ENCODE measurements at places on chromosomes 7 and 10.

- DNase-seq: no peak
These were observed 68.4 kb downstream of the PTEN start for GRCh38 chr10:87931836-87932230.

GRCh38 chr7:82726038-82726800 lies 282.6 kb upstream of the CACNA2D1 start:
- no peak for DNase-seq

GRCh38 chr10:77190291-77190690 lies 447.3 kb downstream of the KCNMA1 start:
- no peak for DNase-seq

DNA sequence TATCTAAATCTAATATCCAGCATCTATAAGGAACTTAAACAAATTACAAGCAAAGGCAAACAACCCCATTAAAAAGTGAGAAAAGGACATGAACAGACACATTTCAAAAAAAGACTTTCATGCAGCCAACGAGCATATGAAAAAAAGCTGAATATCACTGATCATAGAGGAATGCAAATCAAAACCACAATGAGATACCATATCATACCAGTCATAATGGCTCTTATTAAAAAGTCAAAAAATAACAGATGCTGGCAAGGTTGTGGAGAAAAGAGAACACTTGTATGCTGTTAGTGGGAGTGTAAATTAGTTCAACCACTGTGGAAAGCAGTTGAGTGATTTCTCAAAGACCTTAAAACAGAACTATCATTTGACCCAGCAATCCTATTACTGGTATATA lies 334.4 kb upstream of the CACNA2D1 start:
- no peak for DNase-seq

- no peak for DNase-seq
These were observed 1.9 kb downstream of the SLC29A4 start for GRCh38 chr7:5284304-5285281.

DNA sequence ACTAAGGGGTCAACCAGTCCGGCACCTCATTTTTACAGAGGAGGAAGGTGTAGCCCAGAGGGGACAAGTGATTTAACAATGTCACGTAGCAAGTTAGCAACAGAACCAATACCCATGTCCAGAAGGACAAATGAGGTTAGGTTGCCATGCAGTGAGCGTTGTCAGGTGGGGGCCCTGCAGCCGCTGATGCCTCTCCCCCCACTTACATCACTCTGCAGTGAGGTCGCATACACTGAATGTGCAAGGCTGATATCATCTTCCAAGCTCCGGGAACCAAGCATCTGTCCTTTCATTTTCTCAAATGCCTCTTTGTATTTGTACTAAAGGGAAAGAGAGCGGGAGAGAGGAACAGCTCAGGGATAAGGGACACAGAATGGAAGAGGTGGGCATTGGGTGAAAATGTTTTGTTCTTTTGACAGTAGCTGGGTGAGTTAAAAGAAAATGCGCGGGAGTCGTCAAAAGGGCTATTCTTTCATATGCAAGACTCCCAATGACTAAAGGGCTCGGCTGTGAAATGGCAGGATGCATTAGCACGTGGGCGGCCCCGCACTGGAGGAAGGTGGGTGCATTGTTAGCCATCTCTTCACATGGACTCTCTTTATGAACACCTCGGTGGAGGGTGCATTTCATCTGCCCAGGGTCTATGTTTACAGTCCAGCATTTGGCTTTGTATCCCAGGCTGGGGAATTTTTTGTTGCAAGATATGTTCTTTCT lies 49.7 kb downstream of the NRAP start:
- no peak for DNase-seq

- DNase-seq: no peak
These were observed 69.6 kb downstream of the ASB13 start for GRCh38 chr10:5596611-5597341.

- DNase-seq: no peak
These were observed 37.9 kb downstream of the GLI3 start for GRCh38 chr7:42198974-42199668.

- no peak for DNase-seq
These were observed 61.0 kb upstream of the INSYN2A start for GRCh38 chr10:127257395-127257794.

GRCh38 chr10:64011912-64012714 lies 490.9 kb downstream of the REEP3 start:
- no peak for DNase-seq

- no peak for DNase-seq
These were observed 47.8 kb upstream of the PAX2 start for GRCh38 chr10:100697631-100698030.

- no peak for DNase-seq
These were observed 27.3 kb upstream of the ARHGAP22 start for GRCh38 chr10:48632166-48632565.

- no peak for DNase-seq
These were observed 35.1 kb downstream of the RTKN2 start for GRCh38 chr10:62233356-62234076.

GRCh38 chr7:104962781-104963180 lies 51.2 kb upstream of the KMT2E start:
- peak; percentile 33 for DNase-seq

DNA sequence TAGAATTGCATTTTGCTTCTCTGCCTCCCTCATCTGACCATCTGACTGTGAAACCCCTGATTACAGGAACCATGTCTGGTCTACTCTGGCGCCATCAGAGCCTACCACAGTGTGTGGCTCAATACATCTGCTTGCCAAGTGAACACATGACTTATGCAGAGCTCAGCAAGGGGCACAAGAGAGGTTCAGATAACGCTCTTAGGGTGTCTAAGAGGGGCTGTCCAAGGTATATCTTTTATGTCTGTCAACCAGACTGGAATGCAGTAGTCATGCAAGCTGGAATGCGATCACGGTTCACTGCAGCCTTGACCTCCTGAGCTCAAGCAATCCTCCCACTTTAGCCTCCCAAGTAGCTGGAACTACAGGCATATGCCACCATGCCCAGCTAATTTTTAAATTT lies 10.3 kb upstream of the RRP12 start:
- no peak for DNase-seq

- no peak for DNase-seq
These were observed 16.8 kb upstream of the CRYGN start for GRCh38 chr7:151456782-151457181.

GRCh38 chr10:118501637-118502440 lies 93.6 kb downstream of the PRLHR start:
- DNase-seq: no peak

DNA sequence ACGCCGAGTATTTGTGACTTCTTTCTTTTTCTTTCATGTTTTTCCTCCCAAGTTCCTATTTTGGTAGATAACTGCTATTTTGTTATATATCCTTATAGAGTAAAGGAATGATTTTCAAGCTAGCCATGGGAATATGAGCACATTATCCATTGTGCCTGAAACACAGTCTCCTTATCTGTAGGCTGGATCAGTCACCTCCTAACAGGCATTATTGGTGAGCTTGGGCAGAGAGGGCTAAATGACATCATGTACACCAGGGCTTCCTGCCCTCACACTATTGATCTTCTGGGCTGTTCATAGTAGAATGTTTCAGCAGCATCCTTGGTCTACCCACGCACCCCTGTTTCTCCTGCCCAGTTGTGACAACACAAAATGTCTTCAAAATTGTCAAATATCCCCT lies 88.1 kb upstream of the CTBP2 start:
- no peak for DNase-seq

DNA sequence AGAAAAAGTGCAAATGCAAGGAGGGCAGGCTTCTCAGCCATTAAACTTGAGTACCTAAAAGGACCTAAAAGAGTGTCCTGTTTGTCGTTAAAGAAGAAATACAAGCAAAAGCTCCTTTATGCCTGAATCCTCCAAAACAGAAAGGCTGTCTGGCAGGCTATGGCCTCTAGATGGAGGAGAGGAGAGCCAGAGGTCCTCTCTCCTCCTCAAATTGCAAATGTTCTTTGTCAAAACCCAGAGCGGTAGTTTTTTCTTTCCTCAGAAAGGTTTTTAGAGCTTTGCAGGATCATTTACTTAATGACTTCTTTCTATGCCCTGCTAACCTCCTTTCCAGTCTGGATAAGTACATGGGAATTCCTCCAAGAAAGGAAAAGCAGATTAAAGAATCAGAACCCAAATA lies 1.9 kb upstream of the SORCS1 start:
- no peak for DNase-seq

DNA sequence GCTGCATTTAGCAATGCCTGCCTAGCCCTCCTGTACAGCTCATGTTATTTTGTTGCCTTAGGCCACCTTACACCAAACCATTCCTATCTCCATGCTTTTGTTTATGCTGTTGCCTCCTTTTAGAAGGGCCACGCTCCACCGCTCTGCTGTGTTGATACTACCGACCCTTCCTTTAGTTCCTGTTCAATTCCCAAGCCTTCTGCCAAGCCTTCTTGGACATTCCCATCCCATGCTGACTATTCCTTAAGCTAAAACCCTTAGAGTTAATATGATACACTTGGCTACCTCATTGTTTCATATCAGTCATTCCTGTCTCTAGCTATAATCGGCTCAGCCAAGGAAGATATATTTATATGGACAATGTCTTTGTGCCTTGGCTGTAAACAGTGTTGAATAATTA lies 705.5 kb downstream of the LRMDA start:
- DNase-seq: no peak

DNA sequence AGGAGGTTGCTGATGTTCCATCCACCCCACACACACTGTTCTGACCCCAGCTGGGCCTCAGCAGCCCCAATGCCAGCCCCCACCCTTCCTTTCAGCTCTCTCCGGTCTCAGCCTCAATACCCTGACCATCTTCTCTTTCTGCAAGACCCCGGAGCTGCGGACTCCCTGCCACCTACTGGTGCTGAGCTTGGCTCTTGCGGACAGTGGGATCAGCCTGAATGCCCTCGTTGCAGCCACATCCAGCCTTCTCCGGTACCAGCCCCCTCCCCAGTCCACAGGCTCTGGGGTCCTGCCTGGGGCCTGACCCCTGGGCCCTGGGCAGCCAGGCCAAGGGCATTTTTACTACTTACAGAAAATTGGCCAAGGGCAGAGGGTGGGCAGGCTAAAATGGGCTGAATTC lies 2.6 kb downstream of the RGR start:
- DNase-seq: no peak

DNA sequence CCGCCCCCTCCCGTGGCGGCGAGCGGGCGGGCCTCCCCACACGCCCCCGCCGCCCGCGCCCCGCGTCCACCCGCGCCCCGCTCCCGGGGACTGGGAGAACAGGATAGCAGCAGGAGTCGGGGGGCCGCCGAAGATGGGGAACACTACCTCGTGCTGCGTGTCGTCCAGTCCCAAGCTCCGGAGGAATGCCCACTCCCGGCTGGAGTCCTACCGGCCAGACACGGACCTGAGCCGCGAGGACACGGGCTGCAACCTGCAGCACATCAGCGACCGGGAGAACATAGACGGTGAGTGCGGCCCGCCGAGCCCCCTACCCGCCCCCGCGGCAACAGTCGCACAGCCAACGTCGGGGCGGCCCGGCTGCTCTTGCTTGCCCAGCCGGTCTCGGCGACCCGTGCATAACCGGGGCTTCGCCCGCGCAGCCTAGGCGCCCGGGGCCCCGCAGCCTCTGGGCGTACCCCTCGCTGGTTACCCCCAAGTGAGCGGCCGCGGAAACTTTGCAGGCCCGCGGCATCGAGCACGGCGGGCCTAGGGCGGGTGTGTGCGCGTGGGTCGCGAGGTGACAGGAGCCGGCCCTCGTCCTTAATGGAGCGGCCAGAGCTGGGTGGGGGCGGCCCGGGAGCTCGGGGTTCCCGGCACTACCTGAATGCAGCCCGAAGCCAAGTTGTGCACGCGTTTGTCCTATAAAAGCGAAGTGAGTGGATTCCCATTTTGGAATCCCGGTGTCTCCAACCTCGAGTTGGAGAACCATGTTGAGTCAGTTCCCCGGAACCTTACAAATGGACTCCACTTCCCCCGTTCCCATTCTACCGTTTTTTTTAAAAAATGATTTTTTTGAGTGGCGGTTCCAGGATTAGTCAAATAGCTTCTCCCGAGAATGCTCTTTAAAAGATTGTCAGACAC lies 863 bp downstream of the CCNY start:
- peak; percentile 20 for DNase-seq

- no peak for DNase-seq
These were observed 5.3 kb upstream of the LRRC61 start for GRCh38 chr7:150317748-150318444.

DNA sequence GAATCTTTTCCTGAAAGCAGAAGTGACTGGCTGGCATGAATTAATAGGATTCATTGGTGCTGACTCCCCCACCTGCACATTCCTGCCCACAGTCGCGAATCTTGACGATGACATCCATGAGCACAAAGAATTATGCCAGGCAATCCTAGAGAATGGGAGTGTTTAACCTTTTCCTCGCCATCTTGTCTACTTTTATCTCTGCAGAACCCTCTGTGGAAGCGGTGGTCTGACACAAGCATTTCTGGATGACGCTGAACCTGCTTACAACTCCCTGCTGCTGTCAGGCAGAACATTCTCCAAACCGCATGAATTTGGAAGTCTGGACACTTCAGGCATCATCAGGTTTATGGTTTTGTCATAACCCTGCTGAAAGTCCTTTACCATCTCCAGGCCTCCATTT lies 36.5 kb downstream of the KLF6 start:
- DNase-seq: no peak

- no peak for DNase-seq
These were observed 112.7 kb downstream of the ARHGAP22 start for GRCh38 chr10:48492201-48492600.

GRCh38 chr7:101678658-101679057 lies 49.6 kb upstream of the MYL10 start:
- no peak for DNase-seq

GRCh38 chr10:6228010-6228511 lies 25.3 kb downstream of the PFKFB3 start:
- no peak for DNase-seq

DNA sequence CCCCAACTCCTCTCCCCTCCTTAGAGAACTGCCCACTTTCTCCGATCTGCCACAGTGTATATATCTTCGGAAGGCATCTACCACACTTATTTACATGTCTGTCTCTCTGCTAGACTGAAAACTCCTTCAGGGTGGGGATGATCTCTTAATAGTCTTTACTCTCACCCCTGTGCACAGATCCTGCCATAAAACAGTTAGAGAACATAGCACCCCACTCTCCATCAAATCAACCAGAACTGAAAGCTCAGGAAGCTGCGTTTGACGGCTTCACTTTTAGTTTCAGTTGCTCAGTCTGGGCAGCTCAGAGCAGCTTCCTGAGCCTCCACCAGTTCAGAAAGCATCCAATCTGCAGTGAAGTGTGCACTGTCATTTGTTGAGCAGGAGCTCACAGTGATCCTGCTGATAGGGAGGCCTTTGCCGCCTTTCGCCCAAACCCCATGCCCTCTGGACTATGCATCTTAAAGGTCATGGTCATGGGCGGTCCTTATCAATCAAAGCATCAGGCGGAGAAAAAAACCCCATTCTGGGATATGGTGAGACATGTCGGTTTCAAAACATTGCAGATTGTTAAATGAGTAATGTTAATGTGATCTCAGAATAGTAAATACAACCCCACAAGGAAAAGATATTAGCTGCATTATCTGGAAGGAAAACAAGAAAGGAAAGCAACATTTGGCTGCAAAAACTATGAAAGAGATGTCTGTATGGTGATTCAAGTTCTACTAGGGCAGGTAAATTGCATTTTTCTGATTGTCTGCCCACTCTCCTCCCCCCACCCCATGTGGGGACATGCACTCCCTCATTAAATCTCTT lies 167.1 kb upstream of the ADO start:
- DNase-seq: peak; percentile 55

Measured in stimulated activated CD8-positive, alpha-beta memory T cell treated with anti-CD3 and anti-CD28 coated beads, Interleukin-2, amount 100 ng/mL, for 48 hours (primary cell).